Hippocampal formation (tissue), 2 donors: ENCODE measurements at places on chromosomes 11 and 22.

DNA sequence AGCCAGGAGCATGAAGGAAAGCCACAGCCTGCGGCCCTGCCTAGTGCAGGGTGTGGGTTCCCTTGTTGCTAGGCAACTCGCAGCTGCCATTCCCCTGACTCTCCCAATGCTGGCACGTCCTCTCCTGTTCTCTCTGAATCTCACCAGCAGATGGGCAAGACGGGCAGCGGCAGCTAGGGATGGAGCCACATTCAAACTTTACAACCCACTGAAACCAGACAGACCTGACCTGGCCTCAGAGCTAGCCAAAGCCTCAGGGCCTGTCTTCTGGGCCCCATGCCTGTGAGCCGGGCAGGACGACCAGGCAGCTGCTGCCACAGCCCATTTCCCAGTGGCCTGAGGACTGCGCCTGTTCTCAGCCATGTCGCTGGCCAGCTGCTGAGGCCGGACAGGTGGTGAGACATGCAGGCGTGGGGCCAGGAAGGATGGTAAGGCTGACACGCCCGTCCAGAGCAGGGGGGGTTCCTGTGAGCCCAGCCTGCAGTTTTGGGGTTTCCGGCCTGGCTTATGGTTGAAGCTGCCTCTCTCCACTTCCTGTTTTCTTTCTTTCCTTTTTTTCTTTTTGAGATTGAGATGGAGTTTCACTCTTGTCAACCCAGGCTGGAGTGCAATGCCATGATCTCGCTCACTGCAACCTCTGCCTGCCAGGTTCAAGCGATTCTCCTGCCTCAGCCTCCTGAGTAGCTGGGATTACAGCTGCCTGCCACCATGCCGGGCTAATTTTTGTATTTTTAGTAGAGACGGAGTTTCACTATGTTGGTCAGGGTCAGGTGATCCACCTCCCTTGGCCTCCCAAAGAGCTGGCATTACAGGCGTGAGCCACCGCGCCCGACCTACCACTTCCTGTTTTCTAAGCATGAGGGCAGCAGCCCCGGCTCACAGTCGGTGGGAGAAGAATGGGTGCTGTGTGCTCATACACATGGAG is 4.1 kb downstream of the SUN2 start:
- DNase-seq, result no peak

GRCh38 chr11:129375751-129376657 is at the start of gene BARX2:
Gene BARX2 (plus strand): TSS chr11:129375848. CDS start chr11:129376036, 188 bp downstream.
- DNase-seq, result peak; percentile 28

DNA sequence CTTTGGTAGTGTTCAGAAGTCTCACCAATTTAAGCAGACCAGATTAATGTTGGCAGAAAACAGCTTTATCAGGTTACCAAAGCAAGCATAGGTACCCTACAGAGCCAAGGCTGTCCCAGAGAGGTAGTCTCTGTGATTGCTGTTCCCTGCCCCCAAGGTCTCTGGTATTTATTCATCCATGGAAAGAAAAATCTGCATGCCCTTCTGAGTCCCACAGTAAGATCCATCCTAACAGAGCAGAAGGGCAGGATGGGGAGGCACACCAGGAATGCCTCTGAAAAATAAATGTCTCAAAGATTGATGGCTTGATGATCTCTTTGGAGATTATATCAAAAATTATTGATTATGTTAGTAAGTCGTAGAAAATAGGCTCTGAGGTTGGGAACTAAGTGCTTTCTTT is 122.8 kb downstream of the FAT3 start:
- DNase-seq, result no peak

GRCh38 chr11:63939397-63939891 is 642 bp downstream of the NAA40 start:
- DNase-seq, result no peak

- DNase-seq, result no peak
These were observed 37.7 kb upstream of the B3GAT1 start for GRCh38 chr11:134449713-134450112.

- DNase-seq, result peak; percentile 75
These were observed 208.3 kb downstream of the CEP164 start for GRCh38 chr11:117535850-117536411.

GRCh38 chr11:119175493-119176077 is 7.1 kb downstream of the NLRX1 start:
- no peak for DNase-seq

GRCh38 chr11:33920838-33921613 is 29.1 kb upstream of the LMO2 start:
- no peak for DNase-seq

- DNase-seq, result peak; percentile 58
These were observed 12.7 kb downstream of the C11orf91 start for GRCh38 chr11:33687733-33688479.

DNA sequence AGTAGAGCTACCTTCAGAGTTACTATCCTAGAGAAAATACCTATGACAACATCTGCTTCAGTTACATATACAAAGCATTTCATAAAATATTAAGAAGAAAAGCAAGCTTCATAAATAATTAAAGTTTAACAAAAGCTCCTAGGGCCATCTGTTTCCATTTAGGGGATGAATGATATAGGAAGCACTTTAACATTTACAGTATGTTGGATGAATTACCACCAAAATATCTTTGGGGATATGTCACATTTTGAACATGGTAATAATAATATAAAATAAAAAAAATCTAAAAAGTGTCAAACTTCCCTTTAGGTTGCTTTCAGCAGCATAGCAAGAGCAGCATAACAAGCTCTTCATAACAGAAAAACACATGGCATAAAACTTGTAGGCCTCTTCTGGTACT is 104.6 kb downstream of the ATG16L2 start:
- no peak for DNase-seq

GRCh38 chr11:111976767-111977145 is 39.6 kb downstream of the DIXDC1 start:
- no peak for DNase-seq

DNA sequence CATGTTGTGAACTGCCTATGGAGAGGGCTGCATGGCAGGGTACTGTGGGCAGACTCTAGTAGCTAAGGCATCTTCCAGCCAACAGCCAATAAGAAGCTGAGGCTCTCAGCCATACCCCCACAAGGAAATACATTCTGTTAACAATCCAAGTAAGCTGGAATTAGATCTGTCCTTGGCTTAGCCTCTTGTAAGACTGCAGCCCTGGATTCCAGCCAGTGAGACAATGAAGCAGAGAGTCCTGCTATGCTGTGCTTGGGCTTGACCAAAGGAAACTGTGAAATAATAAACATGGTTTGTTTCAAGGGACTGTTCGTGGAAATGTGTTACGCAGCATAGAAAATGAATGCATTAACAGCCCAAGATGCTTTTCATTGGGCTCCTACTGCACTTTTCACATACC is 1097.4 kb upstream of the CCDC90B start:
- no peak for DNase-seq

GRCh38 chr22:32743046-32743445 is 58.5 kb upstream of the TIMP3 start:
- DNase-seq, result no peak

GRCh38 chr11:81888391-81888790 is 845.3 kb downstream of the FAM181B start:
- no peak for DNase-seq

- no peak for DNase-seq
These were observed 46.9 kb downstream of the SMIM38 start for GRCh38 chr11:69202511-69203221.

GRCh38 chr11:2109541-2110019 is 29.6 kb downstream of the IGF2 start:
- no peak for DNase-seq

DNA sequence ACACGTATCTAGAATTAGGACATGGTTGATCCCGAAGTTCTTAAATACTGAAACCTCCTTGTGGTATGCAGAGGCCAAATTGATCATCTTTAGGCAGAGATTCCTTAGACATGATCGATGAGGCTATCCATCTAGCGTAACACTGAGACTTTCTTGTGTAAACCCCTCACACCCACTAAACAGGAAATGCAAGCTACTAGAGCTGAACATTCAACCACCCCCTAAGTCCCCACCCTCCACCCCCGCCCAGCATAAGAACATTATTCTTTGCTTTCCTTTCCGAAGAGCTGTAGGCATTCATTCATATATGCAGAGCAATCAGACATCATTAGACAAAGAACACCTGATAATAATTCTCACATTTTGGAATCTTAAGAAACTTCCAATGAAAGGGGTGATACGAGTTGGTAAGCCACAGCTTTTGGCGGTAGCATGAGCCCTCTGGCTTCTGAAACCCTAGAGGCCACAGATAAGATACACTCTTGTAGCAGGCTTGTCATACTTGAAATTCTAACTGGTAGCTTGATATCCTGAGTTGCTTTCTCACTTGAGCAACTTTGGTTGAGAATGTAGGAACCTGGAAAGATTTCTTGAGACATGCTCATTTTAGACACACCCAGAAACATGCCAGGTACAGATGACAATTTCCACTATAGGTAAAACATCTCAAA is 42.2 kb downstream of the FLI1 start:
- DNase-seq, result no peak

GRCh38 chr22:21591695-21592094 is 24.2 kb downstream of the UBE2L3 start:
- DNase-seq, result no peak

DNA sequence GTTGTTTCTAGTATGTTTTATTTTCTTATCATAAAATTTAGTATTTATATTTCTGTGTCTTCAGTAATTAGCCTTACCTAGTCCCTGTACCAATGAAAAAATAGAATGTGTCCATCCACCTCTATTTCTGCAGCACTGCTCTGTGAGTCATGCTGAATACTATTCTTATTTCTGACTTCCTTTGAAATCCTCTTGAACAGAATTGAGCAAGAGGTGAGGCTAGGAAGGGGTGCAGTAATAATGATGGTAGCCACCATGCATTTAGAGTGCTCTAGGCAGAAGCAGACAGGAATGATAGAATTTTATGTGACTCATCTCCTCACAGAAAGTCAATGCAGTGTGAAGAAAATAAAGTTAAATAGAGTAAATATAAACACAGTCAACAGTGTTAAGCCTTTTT is 60.0 kb downstream of the OR10A6 start:
- DNase-seq, result no peak

DNA sequence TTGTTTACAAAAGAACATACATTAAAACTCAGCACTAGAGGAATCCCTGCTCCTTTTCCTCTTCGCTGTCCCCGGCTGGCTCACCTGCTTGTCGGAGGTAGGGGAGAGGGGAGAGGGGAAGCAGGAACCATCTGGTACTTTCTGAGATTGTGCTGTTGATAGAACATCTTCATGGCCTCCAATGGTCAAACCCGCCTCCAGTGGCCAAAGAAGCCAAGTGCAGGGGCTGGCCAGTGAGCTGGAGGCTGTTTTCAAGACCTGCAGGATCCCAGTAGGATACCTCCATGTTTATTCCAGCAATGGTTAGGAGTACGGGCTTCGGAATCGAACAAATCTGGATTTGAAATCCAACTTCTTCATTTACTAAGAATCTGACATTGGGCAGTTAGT is 92.6 kb downstream of the PKNOX2 start:
- no peak for DNase-seq

DNA sequence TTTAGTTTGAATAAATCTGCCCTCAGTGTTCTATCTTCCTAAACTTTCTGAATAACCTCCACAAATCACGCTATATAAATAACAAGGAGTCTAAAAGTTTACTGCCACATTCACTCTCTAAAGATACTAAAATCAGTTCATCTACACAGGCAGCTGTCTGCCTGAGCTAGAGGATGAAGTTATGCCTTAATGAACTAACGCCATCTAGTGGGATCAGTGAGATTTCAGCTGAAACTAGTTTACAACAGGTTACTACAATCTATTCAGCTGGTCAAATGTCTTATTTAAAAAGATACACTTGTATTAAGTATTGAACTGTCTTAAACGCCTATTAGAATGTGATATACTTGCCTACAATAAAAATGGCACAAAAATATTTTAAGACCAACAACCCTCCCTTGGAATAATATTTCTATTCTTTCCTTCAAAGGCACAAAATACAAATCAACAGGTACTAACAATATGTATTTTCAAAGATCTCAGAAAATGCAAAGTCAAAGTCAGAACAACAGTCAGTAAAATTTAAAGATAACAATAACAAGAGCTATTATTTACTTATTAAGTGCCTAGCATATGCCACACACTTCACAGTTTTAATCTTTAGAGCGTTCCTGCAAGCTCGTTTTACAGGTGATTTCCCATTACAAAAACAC is 84.1 kb downstream of the LARGE2 start:
- peak; percentile 82 for DNase-seq
